ENCODE measurements at places on chromosomes 12 and 14.
A peak's percentile ranks its signal among the peaks of the same experiment; 100 is the strongest.

DNA sequence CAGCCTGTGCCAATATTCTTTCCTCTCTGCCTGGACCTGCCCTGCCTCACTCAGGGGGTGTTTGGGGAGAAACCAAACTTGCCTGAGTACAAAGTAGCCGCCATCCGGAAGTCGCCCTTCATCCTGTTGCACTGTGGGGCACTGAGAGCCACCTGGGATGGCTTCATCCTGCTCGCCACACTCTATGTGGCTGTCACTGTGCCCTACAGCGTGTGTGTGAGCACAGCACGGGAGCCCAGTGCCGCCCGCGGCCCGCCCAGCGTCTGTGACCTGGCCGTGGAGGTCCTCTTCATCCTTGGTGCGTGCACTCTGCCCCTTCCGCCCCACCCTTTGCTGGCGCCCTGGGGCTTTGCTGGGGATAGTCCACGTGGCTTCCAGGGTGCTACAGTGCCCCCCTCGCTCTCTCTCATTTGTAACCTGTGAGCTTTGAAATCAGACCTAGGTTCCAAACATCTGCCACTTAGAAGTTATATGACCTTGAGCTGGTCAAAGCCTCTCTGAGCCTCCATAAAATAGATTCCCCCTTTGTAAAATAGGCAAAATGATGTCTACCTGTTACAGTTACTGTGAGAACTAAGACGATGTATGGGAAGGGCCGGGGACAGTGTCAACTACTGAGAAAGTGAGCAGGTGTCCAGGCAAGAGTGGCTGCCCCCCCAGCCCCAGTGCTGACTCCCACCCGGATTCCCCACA is 4.5 kb downstream of the KCNH3 start:
- no peak for DNase-seq

DNA sequence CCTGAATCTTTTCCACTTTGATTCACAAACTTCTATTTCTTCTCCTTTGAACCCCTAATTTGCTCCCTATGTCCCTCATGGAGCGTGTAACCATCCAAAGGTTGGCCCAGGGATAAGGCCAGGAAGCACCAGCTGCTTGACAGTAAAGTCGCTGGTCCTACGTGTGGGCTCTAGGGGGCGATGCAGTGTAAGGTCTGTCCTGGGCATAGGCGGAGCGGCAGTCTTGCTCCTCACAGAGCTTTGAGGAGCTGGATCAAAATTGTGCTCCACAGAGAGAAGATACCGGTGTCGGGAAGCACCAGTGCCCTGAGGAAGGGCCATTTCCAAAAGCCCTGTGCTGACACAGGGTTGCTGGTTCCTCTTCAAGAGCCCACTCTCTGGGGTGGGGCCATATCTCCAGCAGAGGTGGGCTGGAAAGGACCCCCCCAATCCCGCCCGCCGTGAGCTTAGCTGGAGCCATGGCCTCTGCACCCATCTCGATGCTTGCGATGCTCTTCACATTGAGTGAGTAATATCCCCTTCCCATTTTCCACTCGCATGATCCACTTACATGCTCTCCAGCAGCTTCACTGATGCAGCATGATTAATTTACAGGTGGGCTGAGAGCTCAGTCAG is 49.9 kb upstream of the OR4E1 start:
- peak; percentile 33 for DNase-seq

DNA sequence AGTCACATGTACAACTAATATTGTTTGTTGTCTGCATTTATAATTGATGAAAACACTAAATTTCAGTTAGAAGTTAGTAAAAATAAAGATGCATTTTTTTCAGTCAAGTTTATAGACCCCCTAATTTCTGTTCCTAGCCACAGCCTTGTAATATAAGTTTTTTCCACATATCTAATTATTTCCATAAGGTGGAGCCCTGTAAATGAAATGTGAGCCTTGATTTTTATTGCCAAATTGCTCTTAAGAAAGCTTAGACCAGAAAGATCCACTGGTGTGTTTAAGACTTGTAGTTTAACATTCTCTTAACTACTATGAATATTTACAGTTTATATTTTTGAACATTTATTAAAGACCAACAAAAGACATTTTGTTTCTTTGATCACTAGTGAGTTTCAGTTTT is 322.1 kb upstream of the RGS6 start:
- no peak for DNase-seq

- no peak for DNase-seq
These were observed 96.8 kb upstream of the NTF3 start for GRCh38 chr12:5335069-5335468.

DNA sequence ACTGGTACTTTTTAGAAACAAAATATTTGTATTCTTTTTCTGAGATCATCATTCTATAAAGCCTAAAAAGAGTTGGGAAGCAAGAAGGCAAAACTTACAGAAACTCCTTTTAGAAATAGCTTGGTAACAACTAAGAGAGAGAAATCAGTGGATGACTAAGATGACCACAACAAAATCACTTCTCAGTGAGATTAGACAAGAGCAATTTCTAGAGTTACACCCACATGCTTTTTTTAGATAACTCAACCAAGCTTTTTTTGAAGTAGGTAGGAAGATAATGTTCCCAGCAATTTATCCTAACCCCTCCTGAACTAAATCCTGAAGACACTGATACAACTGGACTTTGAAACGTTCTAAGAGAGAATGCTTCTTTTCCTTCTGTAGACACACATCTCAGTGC is 576.4 kb downstream of the SLC6A15 start:
- DNase-seq: no peak

DNA sequence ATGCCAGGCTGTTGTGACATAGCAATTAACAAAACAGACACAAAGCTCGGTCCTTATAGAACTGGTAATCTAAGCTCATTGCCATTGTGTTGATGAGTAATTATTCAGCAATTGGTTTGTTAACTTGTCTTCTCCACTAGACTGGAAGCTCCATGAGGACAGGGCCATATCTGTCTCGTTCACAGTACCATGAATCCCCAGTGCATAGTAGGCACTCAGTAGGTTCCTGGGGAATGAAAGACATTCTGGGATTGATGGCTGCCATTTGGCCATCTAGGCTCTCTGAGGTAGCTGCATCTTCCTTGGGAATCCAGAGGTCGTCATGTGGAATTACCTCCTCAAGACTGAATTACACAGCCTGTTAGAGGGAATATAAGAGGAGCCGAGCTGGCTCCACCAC is 177.3 kb downstream of the CHST11 start:
- no peak for DNase-seq

GRCh38 chr12:45268672-45269411 is 52.9 kb downstream of the ANO6 start:
- DNase-seq: peak; percentile 61

GRCh38 chr12:124217508-124218242 is 77.2 kb upstream of the RFLNA start:
- DNase-seq: peak; percentile 45
